ENCODE measurements at places on chromosomes 6 and 20.

DNA sequence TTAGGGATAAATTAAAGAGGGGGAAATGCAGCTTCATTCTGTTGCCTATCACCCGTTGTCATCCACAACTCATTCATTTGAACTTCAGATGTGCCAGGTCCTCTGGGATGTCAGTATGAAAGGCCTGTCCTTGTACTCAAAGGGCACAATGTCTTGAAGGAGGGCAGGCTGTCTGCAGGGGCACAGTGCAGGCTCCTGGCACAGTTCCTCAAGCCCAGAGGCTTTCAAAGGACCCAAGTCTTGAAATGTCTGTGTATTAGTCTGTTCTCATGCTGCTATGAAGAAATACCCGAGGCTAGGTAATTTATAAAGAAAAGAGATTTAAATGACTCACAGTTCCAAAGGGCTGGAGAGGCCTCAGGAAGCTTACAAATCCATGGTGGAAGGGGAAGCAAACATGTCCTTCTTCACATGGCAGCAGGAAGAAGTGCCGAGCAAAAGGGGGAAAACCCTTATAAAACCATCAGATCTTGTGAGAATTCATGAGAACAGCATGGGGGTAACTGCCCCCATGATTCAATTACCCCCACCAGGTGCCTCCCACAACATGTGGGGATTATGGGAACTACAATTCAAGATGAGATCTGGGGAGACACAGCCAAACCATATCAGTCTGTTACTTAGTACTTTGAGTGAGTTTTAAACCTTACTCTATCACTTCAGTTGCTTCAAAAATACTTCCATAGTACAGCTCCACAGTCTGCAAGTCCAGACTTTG, 9.4 kb downstream of the SNX9 start:
- no peak for DNase-seq

DNA sequence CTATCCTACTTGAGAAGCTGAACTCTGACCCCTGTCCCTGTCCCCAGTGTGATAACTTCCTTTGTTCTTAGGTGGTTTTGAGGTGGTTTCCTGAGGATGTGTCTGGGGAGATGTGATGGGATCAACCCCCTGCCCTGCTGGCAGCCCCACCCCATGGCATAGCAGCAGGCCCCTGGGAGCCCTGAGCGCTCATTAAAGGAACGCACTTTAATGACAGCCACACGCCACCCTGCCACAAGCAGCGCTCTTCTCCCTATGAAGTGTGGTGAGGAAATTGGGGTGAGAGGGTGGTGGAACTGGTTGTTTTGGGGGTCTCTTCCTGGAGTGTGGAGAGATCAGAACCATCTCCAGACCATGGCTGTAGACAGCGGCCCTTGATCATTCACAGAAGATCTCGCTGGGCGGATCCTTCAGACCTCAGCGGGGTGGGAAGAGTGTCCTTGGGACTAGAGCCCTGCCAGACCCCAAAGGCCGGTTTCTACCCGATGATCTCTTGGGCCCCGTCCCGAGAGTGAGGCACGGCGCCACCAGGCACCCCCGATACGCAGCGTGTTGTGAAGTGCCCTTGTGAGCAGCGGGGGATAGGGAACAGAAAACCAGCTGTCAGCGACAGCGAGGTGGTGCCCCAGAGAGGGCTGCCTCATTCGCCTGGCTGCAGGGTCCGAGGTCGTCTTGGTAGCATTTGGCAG, 45.4 kb downstream of the SYNJ2 start:
- DNase-seq = no peak

DNA sequence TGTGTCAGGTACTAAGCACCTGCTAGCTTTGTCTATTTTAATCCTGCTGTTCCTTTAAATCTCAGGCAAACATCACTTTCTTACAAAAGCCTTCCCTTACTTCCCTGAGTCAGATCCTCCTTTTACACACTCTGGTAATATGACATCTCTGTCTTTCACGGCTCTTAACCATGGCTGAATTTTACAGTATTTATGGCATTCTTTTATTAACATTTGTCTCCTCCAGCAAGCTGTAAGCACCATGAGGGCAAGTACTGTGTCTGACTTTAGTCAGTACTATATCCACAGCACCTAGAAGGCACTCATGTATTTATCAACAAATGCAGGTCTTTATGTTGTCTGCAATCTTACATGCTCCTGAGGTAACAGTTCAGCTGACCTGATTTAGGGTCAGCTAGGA, 33.7 kb upstream of the HBS1L start:
- no peak for DNase-seq

GRCh38 chr6:45676380-45676779, 298.6 kb upstream of the SUPT3H start:
- no peak for DNase-seq

GRCh38 chr6:73704798-73705197, 8.8 kb downstream of the CD109 start:
- DNase-seq = no peak

DNA sequence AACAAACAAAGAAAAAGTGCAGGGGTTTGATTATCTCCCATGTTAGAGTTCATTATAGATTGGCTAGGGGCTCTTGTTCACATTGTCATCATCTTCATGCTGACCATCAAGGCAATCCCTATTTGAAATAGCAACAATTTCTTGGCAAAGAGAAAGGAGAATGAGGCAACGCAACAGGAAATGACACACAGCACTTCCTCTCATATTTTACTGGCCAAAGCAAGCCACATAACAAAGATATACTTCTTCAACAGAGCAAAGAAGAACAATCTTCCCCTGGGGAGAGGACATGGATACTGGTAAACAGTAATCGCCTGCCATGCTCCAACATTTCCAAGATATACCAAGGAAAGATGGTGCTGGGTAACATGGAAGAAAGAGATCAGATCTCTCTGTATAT, 29.8 kb downstream of the EPM2A start:
- DNase-seq = no peak

DNA sequence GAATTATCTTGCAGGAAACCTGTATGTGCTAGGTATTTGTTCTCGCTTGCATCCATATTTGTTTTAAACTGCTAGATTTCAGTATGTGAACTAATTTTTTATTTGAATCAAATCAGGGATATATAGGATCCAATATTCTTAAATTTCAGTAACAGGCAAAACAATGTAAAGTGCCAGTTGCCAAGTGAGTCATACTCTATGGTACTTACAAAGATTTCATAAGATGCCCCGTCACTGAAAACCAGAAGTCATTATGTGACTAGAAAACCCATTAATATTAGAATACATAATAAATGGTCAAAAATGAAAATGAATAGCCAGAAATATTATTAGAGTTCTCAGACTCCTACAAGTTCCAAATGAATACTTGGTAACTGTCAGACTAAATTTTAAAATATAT, 481.2 kb downstream of the TFAP2A start:
- no peak for DNase-seq

DNA sequence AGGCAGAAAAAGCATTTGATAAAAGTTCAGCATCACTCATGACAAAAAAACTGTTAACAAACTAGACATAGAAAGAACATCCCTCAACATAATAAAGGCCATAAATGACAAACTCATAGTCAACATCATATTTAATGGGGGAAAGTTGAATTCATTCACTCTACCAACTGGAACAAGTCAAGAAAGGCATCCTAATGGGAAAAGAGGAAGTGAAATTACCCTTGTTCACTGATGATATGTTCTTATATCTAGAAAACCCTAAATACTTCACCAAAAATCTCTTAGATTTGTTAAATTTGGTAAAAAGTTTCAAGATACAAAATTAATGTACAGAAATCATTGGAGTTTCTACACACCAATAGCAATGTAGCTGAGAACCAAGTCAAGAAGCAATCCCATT, 48.9 kb downstream of the GGTLC1 start:
- DNase-seq = no peak

- DNase-seq = no peak
Observed at GRCh38 chr6:158031381-158032353, 50.0 kb downstream of the SYNJ2 start.

DNA sequence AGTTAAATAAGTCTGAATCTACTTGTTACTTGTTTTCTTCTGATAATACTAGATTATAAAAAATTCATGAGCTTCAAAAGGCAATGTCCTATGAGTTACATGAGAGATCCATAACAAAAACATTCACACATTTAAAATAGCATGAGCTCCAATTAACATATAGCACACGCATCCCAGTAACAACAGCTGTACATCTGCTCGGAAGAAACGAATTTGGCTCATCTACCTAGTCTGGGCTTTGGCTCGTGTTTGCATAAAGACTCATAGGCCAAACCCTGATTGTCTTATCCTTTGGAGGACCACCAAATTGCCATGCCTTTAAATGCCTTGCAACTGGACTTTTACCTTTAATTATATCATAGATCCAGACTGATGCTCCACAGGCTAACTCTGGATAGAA, 259.7 kb upstream of the CHD6 start:
- no peak for DNase-seq

GRCh38 chr6:95249175-95249574, 328.2 kb upstream of the MANEA start:
- no peak for DNase-seq

- DNase-seq = no peak
Observed at GRCh38 chr6:76495909-76496308, 423.4 kb upstream of the IMPG1 start.

GRCh38 chr6:137150072-137150471, 23.4 kb downstream of the IL22RA2 start:
- no peak for DNase-seq

GRCh38 chr6:15504581-15505350, 158.1 kb downstream of the DTNBP1 start:
- no peak for DNase-seq

- DNase-seq = no peak
Observed at GRCh38 chr20:12072954-12073264, 155.2 kb downstream of the BTBD3 start.

DNA sequence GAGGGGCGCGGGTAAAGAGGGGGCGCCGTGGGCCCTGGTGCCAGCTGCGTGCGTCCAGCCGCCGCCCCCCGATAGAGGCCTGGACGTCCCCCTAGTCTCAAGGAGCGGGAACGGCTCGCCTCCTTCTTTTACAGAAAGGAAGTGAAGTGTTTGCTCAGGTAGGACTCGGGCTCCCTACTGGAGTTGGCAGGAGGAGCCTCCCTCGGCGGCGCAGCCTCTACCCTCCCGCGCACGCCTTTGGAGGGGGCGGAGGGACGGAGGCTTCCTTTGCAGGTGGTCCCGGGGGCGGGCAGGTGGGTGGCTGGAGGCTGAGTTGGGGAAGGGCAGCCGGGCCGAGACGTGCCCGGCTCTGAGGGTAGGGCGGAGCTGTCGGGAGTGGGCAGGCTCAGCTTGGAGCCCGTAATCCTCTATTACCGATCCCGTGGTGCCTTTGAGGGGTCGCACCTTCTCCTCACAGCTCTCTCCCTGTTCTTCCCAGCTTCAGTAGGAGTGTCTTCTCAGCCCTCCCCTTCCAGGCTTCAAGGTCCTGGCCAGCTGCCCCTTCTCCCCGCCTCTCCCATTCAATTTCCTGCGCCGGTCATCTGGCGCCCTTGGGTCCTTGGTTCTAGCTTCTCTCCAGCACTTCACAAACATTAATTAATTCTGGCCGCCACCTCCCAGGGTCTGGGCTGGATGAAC, 728 bp downstream of the ITPR3 start:
- no peak for DNase-seq

DNA sequence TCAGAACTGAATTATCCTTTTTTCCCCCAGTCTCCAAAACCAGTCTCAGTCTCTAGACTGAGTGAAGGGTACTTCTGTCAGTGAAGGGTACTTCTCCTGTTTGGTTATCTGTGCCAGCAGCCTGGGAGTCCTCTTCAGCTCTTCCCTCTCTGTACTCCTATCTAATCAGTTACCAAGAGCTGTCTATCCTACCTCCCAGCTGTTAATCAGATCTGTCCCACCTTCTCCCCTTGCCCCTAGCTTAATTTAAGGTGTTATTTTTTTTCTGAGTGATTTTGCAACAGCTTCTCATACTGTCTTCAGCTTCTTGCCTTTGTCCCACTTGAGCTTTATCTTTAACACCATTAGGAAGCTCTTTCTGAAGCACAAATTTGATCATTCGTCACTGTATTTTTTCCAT, 491.9 kb upstream of the SOX4 start:
- no peak for DNase-seq

DNA sequence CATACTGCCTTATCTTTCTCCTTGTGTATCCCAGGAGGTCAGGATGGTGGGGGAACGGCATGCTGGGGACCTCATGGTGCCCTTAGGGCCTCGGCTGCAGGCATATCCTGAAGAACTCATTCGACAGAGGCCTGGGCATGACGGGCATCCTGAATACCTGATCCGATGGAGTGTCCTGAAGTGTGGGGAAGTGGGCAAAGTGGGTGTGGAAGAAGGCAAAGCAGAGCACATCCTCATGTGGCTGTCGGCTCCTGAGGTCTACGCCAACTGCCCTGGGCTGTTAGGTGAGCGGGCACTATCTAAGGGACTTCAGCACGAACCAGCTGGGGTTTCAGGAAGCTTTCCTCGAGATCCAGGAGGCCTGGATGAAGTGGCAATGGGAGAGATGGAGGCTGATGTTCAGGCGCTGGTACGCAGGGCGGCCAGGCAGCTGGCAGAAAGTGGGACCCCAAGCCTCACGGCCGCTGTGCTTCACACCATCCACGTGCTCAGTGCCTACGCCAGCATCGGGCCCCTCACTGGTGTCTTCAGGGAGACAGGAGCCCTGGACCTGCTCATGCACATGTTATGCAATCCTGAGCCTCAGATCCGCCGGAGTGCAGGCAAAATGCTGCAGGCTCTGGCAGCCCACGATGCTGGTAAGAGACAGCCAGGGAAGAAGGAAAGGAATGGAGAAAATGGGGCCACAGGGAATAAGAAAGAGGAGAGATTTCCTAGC, 2.4 kb downstream of the CUL9 start:
- DNase-seq = no peak

DNA sequence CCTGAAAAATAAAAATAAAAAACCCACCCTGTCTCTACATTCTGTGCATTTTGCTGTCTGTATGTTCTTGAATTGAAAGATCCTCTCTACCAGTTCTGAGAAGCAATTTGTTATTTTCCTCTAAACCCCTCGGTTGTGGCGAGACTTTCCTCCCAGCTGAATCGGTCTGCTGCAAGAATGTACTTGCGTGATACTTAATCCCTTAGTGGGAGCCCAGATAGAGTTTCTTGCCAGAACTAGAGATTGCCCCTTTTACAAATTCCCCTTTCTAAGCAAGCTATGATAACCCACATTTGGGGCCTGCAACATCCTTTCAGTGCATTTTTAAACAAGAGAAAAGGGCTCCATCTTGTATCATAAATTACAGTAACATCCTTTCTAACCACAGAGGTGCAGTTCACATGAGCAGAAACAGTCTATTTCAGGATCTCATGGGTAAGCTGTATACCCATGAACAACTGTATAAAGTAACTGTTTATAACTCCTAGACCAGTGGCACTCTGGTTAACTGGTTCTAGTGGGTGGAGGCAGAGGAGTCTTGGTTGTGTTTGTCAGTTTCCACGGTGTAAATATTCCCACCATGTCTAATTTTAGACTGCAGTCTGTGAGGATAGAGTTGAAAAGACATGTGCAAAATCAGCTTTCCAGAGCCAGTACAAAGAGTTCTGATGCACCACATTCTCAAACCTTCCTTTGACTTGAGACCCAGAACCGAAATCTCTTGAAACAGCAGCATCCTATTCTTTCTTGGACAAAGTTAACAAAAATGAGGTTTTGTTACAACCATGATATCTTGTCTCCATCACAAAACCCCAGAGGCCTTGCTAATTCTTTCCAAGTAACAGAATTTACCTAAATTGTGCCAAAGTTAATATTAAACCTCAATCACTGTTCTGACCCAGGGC, 113.1 kb upstream of the ZNF217 start:
- DNase-seq = no peak
